ENCODE measurements at places on chromosomes 2 and 18.
A peak's percentile ranks its signal among the peaks of the same experiment; 100 is the strongest.

DNA sequence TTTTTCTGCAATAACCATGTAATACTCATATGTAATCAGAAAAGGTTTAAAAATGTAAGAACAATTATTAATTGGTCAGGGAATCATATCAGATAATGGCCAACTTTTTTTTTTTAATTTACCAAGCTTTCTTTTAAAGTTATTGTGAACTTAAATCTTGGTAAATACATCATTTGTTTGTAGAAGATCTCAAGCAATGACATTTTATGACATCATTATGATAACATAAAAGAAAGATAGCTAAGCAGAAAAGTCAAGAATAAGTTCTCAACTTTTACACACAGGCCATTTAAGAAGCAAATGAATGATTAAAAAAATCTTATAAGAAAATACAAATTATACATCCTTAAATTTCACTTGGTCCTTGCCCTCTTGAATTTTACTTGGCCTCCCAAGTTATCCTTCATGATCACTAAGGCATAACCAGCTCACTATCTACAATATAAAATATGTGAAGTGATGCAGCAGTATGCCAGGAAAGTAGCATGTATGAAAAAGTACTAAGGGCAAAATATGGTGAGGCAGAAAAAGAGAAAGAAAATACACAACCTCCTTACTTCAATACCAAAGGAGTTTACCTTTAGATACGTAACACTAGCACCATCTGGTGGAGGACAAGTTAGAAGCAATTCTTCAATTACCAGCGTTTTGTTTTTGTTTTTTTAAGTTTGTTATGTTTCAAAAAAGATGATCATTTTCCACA lies 116.6 kb downstream of the SRBD1 start:
- DNase-seq, result peak; percentile 85

GRCh38 chr2:76498360-76498759 lies 787.6 kb upstream of the GCFC2 start:
- DNase-seq, result no peak

GRCh38 chr18:11368020-11368419 lies 218.7 kb upstream of the PIEZO2 start:
- DNase-seq, result no peak

GRCh38 chr2:210860276-210860675 lies 303.9 kb downstream of the CPS1 start:
- DNase-seq, result no peak

GRCh38 chr2:187093771-187094412 lies 244.9 kb upstream of the ZSWIM2 start:
- peak; percentile 0 for DNase-seq
